ENCODE measurements at places on chromosomes 13 and 19. TPM values are rescaled to one million over a fixed set of nuclear protein-coding genes. Genes with fewer than 3 reads are reported as not detected.

The KLK8 gene
- polyA plus RNA-seq, result not detected

The SERTM1 gene
- not detected for polyA plus RNA-seq

The NRTN gene
- polyA plus RNA-seq, result 0.41 TPM

The FGF21 gene
- polyA plus RNA-seq, result not detected

The F2RL3 gene
- polyA plus RNA-seq, result 1.7 TPM

The SLC7A10 gene
- polyA plus RNA-seq, result not detected

The HCST gene
- polyA plus RNA-seq, result not detected

The PEAK3 gene
- polyA plus RNA-seq, result not detected

The MAG gene
- polyA plus RNA-seq, result not detected

The ZNF66 gene
- polyA plus RNA-seq, result 1.1 TPM

The HPN gene
- polyA plus RNA-seq, result 0.05 TPM

The CLDND2 gene
- not detected for polyA plus RNA-seq

GRCh38 chr13:47144782-47145181 lies 247.9 kb upstream of the HTR2A start:
- DNase-seq, result no peak

DNA sequence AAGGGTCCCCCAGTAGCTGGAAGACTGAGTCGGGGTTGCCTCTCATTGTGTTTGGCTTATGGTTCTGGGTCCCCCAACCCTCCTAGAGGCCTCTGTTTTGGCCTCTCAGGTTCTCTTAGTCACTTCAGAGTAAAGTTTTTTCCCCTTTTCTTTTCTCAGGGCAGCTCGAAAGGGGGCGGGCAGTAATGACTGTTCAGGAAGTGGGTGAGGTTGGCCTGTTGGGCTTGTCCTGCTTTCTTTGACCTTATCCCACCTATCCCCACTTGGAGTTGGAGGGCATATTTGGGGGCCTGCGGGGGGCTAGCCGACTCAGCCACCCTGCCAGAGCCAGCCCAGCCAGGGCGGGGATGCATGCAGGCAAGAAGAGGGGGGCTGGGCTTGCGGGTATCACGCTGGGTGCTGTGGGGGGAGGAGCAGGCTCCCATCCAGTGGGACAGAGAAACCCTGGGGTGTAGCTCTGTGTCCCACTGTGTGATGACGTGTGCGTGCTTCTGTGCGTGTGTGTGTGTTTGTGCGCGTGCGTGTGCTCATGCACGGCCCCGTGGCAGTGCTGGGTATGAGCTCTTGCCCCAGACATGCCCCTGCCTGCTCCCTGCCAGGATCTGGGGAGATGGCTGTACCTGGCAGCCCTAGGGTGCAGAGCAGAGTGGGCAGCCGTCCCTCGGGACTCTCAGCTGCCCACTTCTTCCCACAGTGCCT lies 1.4 kb downstream of the CIC start:
- DNase-seq, result peak; percentile 72

DNA sequence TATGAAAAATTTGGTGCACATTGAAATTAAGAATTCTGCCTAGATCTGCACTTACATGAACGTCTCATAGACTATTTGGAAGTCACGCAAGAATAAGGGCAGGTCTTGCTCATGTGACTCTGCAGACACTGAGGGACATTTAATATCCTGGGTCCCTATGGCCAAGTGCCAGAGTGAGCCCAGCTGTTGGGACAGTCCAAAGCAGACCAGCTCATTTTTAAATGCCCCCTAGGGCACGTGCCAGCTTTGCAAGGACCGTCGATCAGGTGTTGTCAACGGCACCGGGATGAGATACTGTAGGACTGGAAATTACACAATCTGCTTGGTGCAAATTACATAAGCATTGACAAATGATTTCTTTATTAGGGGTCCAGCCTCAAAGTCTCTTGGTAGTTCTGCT lies 293.6 kb downstream of the TEX29 start:
- DNase-seq, result no peak

DNA sequence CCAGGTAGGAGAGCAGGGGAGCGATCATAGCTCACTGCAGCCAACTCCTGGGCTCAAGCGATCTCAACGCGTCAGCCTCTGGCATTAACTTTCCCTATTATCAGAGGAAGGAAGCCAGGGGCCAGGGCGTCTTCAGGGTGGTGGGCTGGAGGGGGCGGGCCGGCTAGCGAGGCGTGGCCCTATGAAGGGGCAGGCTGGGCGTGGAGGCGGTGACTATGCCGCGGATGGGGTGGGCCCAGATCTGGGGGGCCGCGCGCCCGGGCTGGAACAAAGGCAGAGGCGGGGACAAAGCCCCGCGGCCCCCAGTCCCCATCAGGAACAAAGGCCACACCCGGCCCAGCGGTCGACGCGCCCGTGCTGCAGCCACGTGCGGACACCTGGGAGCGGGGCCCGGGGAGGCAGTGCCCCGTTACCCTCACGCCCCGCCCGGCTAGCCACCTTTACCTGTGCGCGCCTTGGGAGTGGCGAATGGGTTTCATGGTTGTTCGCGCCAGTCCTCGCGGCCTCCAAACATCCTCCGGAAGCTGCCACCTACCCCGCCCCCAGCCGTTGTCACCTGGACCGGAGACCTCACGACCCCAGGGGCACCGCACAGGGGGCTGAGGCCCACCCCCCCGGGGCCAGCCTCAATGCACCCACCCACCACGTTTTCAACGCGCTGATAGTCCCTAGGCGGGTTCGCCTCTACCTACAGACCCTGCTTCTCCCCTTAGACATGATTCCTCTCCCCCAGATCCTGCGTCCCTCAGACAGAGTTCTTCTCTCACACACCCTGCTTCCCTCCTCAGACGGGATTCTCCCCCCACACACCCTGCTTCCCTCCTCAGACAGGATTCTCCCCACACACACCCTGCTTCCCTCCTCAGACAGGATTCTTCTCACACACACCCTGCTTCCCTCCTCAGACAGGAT lies 5.4 kb upstream of the TRIM28 start:
- peak; percentile 83 for DNase-seq

- DNase-seq, result no peak
Observed at GRCh38 chr13:29279356-29280254, 315.9 kb downstream of the SLC7A1 start.

GRCh38 chr13:108993346-108993745 lies 363.9 kb downstream of the MYO16 start:
- DNase-seq, result no peak

- no peak for DNase-seq
Observed at GRCh38 chr13:74620308-74620707, 486.1 kb upstream of the KLF12 start.

DNA sequence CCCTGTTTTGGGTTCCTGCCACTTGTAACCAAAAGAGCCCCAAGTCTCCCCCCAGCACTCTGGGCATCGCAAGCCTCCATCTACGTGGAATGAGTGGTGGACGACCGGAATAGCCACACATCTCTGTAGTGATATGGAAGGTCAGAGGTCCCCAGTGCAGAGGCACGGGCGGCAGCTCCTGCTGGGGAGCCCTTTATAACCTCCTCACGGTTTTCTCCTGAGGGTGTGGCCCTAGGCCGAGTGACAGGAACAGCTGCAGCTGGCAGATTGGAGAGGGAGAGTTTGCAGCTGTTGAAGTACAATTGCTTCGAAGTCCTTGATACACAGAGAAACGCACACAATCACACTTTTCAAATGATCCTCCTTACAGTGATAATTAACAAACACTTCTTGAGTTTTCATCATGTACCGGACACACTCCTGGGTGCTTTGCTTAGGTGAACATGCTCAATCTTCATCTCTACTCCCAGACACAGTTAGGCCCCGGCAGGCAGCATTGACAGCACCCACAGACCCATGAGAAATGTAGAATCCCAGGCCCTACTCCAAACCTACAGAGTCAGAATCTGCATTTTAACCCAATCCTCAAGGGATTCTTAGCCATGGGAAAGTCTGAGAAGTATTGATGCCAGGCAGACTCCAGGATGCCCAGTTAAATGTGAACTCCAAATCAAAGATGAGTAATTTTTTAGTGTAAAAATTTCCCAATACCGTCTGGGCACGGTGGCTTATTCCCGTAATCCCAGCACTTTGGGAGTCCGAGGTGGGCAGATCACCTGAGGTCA lies 4.9 kb upstream of the ZNF787 start:
- DNase-seq, result no peak

- DNase-seq, result no peak
Observed at GRCh38 chr13:32423592-32423991, 4.3 kb downstream of the N4BP2L1 start.

DNA sequence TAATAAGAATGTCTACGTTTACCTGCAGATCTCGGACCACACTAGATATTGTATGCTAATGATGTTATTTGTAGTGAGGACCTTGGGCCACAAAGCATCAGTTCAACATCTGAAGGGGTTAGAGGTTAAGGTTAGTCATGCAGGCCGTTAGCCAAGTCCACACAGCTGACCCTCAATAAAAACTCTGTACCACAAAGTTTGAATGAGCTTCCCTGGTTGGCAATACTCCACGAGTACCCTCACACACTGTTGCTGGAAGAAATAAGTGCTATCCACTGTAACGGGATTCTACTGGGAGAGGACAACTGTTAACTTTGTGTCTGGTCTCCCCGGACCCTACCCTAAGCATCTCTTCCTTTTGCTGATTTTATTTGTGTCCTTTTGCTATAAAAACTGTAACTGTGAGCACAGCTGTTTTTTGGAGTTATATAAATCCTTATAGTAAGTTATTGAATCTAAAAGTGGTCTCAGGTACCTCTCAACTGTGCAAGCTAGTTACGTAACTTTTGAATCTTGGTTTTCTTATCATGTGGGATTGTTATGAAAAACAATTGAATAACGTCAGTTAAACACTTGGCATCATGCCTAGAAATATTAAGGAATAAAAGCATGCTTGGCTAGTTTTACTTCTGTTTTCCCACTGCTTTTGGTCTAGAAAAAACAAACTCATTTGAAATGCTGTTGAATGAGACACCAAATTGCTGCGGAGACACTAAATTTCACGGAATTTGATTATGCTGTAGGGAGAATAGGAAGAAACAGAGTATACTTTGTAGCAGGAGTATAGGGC lies 181.5 kb downstream of the DNAJC3 start:
- DNase-seq, result peak; percentile 90

DNA sequence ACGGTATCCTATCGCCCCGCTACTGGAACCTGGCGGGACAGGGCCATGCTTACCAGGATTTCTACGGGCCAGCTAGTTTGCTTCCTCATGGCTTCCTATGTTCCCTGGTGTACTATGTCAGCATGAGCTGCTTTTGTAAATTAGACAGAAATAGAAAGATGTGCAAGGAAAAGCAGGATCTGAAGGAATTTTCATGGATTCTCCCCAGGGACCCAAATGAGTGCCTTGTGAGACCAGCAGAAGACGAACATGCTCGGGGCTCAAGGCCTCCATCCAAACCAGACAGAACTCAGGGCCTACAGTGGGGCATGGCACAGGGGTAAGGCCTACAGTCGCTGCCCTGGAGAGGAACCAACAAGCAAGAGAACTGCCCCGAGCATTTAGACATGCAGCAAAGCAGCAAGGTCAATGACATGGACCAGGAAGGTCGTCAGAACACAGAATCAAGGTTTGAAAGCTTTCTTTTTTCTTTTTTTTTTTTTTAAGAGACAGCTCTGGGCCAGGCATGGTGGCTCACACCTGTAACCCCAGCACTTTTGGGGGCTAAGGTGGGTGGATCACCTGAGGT lies 17.3 kb downstream of the EPS15L1 start:
- no peak for DNase-seq

DNA sequence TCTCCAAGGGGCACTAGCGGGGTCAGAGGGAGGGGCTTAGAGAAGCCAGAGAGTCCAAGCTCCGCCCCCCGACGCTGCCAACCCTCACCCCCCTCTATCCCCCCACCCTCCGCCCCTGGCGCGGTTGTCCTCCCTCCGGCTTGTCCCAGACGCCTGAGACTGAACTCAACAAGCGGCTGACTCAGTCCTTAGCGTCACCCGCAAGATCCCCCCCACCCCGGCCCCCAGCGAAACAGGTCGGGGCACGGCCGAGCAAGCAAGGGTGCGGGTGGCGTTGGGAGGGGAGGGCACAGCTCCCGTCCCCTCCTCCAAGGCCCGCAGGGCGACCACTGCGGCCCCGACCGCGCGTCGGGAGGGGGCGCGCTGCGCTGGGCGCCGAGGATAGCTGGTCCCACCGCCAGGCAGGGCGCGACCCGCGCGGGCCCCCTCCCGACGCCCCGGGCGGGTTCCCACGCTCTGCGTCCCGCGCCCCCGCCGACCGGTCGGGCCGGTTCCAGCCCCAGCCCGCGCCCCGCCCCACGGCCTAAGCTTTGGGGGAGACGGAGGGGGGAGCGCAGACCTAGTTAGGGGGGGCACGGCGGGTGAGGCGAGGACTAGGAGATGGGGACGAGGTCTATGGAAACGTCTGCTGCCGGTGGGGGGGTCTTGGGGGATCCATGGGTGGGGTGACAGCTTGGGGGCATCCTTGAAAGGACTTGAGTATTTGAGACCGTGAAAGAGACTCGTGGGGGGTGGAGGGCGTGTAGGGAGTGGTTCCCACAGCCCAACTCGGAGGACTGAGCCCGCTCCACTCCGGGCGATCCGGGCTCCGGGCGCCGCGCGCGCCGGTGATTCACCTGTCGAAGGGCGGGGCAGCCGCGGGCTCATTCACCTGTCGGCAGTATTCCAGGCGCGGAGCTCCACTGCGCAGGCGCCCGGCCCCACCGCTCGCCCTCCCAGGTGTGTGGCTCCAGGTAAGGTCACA lies 5.1 kb downstream of the NOTCH3 start:
- no peak for DNase-seq

- peak; percentile 3 for DNase-seq
Observed at GRCh38 chr13:49421391-49421790, 22.5 kb downstream of the CAB39L start.

GRCh38 chr19:48553676-48554384 lies 1.9 kb downstream of the SULT2B1 start:
- peak; percentile 38 for DNase-seq

GRCh38 chr13:31950111-31950815 lies 81.3 kb upstream of the FRY start:
- DNase-seq, result no peak

Measured in endothelial cell of umbilical vein (primary cell).